ENCODE measurements at places on chromosomes 3 and 15.

DNA sequence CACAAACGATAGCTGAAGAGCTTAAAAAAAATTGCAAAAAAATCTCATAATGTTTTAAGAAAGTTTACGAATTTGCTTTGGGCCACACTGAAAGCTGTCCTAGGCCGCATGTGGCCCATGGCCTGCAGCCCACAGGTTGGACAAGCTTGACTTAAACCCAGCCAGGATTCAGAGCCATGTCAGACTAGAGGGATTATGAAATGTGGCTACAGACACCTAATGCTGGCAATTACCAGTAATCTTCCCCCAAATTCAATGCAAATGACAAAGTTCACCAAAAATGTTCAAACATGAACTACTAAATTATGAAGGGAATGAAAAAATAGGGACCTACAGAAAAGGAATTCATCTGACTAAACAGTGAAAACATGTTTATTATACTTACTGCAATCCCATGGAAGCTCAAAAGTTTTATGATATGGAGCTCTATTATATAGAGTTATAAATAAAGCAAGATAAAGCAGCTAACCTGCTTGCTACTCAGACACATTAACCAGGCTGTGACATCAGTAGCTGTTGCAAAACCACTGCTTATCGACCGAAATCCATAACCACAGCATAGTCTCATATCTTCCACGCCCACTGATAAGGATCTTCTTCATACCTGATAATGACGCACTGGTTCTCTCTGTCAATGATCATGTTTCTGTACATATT lies 49.2 kb downstream of the LDHAL6B start:
- no peak for DNase-seq

DNA sequence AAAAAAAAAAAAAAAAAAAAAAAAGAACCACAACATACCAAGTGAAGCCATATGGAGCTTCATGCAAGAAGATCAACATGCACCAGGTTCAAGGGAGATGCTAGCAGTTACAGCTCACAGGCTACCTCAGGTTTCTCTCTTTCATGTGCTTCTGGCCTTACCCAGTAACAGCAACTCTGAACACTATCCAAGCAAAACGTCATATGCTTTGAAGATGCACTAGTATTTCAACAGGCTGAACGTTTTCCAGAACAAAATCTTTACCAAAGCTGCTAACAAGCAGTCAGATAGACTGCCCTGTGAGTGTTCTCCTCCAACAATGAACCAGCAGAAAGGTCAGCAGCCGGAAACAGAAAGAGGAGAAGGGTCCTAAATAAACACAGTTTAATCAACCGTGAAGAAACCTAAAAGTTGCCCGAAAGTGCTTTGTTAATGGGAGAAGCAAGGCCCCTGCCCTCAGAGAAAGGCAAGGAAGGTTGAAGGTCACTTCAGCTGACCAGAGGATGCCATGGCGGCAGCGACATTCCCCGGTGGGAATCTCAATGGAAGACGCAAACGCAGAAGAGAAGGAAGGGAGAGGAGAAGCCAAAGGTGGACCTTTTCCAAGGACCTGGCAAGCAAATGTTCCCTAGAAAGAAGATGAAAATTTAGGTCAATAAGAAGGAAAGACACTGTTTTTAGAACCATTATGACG lies 80.1 kb downstream of the CCNL1 start:
- DNase-seq, result no peak

DNA sequence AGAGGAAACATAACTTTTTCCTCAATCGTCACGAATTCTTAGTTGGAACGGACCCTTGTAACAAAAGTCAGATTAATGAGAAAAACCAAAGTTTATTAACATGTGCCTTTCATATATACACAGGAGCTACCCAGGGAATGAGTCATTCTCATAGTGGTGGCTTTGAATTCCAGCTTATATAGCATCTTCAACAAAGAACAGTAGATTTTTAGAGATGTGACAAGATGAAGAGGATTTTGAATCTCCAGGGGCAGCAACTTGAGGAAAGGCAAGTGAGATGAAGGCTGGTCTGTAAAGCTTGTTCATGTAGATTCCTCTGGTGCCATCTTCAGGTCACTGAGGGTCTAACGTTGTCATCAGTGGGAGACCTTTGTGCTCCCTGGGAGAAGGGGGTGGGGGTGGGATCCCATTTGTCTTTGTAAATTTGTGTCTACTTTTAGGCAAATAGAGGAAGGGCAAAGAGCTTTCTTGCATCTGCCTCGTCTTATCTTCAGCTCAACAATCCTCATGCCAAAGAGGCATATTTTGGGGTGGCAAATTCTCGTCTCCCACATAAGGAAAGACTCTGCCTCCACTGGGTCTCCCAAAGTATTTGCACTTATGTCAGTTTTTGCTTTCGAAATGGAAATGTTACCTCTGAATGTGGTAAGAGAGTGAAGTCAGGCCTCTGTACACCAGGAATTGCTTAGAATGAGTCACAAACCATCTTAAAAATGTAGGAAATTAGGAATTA lies 29.5 kb downstream of the CLEC3B start:
- DNase-seq, result no peak

DNA sequence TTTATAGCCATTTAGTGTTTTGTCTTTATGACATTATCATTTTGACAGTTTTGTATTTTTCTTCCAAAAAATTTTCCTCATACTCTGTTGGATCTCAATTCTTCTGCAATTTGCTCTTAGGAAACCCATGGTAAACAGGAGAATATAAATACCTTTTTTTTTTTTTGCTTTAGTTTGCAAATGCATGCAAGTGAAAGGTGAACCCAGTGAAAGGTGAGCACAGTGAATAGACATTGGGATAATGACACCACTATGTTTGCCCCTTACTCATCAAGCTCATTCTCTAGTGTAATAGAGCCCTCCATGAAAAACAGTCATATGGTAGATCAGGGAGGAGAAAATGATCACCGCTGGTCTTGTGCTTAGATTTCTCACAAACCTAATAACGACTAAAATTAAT lies 59.0 kb upstream of the TRPC1 start:
- DNase-seq, result no peak

DNA sequence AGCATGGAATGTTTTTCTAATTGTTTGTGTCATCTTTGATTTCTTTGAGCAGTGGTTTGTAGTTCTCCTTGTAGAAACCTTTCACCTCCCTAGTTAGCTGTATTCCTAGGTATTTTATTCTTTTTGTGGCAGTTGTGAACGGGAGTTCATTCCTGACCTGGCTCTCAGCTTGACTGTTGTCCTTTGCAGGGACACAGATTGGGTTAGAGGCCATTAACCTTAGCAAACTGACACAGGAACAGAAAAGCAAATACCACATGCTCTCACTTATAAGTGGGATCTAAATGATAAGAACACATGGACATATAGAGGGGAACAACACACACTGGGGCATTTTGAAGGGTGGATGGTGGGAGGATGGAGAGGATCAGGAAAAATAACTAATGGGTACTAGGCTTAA lies 52.2 kb upstream of the RORA start:
- DNase-seq, result no peak

DNA sequence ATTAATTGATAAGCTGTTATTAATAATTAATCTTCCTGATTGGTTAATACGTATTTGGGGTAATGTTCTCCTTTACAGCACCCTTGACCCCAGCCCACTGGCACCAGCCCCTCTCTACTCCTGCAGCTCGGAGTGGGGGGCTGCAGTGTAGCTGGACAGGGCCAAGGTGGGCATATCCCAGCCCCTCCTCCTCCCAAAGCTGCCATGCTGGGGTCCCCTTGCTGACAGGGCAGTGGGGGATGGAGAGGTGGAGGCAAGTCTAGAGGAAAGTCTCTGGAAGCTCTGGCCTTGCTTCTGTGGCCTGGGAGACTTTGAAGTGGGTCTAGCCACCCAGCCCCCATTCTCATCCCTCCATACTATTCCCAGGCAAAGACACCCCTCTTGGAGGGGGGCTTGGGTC lies 35.8 kb downstream of the HCN4 start:
- no peak for DNase-seq

DNA sequence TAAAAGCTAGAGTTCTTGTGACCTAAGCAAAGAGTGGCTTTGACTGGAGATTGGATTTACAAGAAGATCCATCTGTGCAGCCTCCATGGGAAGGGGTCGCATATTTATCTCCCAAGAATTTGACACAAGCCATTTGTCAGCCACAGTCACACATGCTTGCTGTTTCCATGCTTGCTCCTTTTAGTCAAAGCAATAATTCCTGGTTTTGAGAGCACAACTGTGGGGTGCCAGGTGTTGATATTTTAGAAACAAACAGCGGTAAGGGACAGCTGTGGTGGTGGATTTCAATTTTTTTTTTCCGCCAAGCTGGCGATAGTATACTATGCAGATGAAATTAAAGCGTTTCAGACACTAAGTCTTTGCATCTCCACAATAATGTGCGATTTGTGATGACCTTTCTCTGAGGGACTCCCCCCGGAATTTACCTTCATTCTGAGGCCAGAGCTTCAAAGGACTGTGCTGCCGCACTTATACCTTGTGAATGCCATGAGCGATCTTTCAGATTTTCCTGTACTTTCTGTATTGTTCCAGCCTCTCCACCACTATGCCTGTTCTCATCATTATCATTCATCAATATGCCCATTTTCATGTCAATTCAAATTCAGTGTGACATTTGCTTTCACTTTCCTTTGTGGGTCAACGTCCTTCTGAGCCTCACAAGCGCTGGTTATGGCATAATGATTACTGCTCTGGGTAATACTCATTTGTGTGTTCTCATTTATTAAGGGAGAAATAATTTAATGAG lies 108.2 kb upstream of the KBTBD8 start:
- no peak for DNase-seq

GRCh38 chr15:57780471-57780870 lies 74.0 kb downstream of the POLR2M start:
- DNase-seq, result no peak

DNA sequence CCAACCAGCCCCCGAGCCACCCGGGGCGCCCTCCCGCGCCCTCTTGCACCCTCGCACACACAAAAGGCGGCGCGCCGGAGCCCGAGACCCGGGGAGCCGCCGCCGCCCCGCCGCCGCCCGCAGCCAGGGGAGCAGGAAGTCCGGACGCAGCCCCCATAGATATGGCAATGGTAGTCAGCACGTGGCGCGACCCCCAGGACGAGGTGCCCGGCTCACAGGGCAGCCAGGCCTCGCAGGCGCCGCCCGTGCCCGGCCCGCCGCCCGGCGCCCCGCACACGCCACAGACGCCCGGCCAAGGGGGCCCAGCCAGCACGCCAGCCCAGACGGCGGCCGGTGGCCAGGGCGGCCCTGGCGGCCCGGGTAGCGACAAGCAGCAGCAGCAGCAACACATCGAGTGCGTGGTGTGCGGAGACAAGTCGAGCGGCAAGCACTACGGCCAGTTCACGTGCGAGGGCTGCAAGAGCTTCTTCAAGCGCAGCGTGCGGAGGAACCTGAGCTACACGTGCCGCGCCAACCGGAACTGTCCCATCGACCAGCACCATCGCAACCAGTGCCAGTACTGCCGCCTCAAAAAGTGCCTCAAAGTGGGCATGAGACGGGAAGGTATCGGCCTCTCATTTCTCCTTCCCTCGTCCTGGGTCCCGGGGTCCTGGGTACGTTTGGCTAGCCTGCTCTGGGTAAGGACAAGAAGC lies 1.6 kb downstream of the NR2F2 start:
- DNase-seq, result no peak

DNA sequence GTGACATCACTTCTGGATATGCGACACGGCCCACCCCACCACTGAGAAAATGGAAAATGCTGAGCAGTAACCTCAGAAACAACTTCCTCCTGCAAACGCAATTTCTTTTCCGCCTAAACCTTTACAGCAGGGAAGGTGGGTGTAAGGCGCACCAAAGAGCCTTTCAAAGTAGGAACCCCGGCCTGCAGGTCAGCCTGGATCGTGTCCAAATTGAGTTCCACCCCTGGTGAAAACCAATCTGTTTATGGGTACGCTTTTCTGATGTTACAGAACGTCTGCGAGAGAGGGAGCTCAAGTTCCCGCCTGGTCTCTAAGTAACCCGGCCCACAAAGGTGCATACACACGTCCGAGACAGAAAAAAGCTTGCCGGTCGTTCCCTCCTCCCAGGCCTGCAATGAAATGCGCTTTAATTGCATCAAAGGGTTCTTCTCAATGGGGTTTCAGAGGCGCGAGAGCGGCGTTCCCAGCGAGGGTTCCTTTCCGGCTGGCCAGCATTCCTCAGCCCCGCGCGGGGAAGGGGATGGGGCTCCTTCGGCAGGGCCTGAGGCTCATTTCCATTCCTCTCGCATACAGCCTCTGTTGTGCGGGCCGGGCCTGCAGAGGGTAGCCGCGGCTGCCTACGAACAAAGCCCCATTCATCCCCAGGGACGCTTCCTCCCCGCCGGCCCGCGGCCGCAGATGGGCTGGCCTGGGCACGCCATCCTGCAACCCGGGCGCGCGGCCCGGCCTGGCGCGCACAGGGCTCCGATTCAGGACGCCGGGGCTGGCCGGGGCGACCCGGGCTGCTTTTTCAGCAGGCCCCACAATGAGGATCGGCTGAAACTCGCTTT lies 138.1 kb downstream of the TMCO5A start:
- DNase-seq, result no peak

DNA sequence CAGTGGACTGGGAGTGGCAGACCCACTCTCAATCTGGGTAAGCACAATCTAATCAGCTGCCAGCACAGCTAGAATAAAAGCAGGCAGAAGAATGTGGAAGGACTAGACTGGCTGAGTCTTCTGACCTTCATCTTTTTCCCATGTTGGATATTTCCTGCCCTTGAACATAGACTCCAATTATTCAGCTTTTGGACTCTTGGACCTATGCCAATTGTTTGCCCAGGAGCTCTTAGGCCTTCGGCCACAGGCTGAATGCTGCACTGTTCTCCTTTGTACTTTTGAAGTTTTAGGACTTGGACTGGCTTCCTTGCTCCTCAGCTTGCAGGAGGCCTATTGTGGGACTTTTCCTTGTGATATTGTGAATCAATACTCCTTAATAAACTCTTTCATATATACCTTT lies 477.7 kb upstream of the ZNF385D start:
- DNase-seq, result no peak

- DNase-seq, result no peak
These were observed 18.6 kb downstream of the DUOX1 start for GRCh38 chr15:45148076-45149059.

DNA sequence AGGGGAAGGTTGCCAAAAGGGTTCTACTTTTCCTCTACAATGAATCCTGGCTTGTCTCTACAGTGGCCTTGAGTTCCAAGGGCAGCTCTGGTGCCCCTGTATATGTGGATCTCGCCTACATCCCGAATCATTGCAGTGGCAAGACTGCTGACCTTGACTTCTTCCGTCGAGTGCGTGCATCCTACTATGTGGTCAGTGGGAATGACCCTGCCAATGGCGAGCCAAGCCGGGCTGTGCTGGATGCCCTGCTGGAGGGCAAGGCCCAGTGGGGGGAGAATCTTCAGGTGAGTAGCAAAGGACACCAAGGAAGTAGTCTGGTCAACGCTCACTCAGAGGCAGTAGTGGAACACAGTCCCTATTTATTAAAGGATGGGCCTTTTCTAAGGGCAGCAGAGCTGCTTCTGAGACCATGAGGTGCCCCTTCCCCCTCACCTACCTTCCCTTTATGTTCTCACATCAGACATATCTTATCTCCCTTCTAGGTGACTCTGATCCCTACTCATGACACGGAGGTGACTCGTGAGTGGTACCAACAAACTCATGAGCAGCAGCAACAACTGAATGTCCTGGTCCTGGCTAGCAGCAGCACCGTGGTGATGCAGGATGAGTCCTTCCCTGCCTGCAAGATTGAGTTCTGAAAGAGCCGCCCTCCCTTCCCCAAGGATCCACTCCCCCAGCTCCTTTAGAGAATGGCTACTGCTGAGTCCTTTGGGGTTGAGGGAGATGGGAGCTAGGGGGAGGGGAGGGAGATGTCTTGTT lies 12.4 kb downstream of the MAP1A start:
- no peak for DNase-seq

All from activated T-helper 1 cell treated with Interleukin-2 at 50 U/mL for 16 hours (primary cell).